ENCODE measurements at places on chromosomes 11 and 22.

DNA sequence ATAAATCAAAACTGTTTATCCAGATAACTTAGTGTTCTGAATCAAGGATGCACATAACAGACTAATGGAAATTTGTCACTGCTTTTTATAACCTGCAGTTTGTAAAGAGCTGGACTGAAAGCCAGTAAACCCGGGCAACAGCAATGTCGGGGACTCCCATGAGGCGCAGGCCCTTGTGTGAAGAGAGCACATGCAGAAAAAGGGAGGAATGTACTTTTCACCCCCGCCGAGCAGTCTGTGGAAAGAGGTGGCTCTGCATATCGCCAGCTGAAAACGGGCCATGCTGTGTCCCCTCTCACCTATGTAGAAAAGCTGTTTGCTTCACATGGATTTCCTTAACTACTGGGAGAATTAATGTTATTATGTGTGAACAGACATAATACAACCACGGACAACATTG is 291.2 kb downstream of the CADM1 start:
- DNase-seq, result no peak

- DNase-seq, result no peak
Measured at GRCh38 chr11:5726351-5726750, 9.9 kb upstream of the OR56B1 start.

DNA sequence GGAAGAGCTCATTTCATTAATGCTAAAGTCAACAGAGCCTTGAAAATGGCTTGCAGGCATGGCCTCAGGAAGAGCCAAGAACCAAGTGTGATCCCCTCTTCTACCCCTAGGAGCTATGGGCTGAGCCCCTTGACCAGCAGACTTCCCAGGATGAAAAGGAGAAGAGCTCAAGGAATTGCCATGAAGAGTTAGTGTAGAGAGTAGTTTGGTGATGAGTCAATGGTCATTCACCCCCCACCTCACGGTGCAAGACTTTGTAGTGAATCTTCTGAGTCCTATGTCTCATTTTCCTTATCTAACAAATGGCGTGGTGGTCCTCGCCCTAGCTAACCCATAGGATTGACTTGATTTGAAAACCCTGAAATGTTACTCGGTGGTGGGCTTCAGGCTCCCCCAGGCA is 422.4 kb upstream of the CADM1 start:
- no peak for DNase-seq

DNA sequence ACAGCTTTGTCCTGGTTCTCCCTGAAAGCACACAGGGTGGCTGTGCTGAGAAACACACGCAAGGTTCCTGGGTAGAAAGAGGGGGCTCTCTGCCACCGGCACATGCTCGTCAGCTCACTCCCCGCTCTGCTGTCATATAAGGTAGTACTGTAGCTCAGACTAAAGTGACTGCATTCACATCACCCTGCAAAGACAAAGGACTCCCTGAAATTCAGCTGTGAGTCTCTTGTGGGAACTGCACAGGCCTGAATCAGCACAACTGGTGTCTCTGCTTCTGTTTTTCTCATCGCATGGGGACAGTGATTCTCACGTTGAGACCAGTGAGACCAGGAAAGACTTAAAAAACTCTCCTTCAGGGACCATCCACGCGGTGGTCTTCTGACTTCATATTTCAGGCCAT is 124.1 kb upstream of the BID start:
- DNase-seq, result no peak

DNA sequence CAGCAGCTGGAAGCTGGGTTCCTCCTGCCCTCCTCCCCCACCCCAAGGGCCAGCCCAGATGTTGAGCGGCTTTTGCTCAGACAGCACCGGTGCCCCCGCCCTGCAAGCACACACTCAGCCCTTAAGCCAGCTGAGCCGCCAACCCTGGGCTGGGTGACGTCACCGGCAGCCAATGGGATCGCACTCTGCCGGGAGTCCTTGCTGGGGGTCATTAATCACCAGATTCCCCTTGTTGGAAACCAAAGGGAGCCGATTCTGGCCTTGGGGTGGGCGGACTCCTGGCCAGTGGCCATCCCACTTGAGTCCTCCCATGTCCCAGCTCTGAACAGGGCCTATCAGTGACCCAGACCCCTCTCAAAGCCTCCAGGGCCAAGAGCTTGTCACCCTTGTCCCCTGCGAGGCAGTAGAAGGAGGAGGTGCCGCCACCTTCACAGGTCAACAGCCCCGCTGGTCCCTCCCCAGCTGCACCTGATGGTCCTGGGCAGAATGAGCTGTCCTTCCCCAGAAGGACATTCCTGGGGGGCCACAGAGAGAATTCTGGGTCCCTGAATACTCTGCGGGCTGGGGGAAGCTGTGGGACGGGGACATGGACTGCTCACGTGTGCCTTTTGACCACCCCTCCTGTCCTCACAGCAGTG is 7.4 kb downstream of the DUSP8 start:
- DNase-seq, result no peak

GRCh38 chr11:103532133-103532788 is 423.0 kb downstream of the DYNC2H1 start:
- DNase-seq, result no peak

DNA sequence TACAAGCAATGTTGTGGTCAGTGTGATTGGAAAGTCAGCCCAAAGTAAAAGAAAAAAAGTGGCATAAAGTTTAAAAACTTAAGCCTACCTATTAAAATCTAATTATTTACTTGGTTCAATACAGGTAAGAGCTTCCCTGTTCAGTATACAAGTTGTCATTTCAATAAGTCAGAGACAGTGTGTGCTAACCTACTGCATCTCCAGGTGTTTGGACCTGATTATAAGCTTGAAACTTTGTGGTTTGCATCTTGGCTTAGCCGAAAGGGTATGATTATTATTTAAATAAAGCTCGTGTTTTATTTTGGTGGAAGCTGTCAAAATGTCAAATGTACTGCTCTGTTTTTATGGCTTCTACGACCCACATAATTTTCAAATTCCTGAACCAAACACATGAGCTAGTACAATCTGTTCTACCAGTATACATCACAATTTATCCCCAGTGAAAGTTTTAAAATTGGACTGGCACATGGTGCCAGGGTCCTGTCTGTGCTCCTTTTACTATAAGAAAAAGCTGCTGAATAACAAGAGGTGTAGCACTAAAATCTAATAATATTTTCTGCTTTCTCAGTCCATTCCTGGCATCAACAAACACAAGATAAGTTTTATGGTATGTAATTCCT is 103.9 kb upstream of the ANO3 start:
- no peak for DNase-seq

GRCh38 chr22:26889802-26890201 is 232.4 kb downstream of the MIAT start:
- no peak for DNase-seq

DNA sequence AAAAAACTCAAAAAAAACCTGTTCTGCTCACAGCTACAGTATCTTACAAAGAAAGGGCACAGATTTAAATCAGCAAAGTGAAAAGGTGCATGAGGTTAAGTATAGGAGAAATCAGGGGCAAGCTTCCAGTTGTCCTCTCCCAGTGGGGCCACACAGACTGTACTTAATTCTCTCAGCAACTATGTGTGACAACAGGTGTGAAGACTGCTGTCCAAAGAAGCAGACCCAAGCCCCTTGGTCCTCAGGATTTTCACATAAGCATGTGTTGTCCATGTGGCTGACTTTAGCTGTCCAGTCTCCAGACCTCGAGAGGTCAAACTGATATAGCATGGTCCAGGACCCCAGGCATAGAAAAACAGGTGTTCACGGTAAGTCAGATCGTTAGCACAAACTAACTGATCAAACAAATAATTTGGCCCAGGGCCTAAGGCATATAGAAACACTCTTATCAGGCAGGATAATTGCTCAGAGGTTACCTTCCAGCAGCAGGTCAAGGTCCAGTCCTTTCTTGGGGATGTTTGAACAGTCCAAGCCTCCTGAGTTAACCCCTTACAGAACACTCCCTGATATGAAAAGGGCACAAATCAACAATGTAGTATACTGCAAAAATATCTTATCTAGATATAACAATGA is 21.1 kb upstream of the CSTF3 start:
- no peak for DNase-seq

Data from stimulated activated CD4-positive, alpha-beta T cell treated with anti-CD3 and anti-CD28 coated beads, Interleukin-4, amount 100 ng/mL, for 48 hours (primary cell).